ENCODE measurements at places on chromosomes 5 and 9.

DNA sequence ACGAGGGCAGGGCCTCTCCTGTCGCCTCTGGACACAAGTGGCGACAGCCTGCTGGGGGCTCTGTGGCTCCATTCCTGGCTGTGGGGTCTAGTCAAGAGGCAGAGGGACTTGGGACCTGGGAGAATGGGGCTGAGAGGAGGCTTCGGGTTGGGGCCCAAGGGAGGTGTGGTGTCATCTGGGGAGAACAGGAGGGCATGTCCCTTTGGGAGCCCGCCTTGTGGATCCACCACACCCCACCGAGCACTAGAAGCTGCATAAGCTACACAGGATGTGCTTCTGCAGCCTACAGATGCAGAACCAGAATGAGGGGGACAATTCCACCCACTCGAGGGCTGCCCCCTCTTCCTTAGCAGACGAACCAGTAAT, 3.9 kb upstream of the MAN1B1 start:
- no peak for DNase-seq

- no peak for DNase-seq
Measured at GRCh38 chr9:28101509-28101908, 528.2 kb upstream of the C9orf72 start.

DNA sequence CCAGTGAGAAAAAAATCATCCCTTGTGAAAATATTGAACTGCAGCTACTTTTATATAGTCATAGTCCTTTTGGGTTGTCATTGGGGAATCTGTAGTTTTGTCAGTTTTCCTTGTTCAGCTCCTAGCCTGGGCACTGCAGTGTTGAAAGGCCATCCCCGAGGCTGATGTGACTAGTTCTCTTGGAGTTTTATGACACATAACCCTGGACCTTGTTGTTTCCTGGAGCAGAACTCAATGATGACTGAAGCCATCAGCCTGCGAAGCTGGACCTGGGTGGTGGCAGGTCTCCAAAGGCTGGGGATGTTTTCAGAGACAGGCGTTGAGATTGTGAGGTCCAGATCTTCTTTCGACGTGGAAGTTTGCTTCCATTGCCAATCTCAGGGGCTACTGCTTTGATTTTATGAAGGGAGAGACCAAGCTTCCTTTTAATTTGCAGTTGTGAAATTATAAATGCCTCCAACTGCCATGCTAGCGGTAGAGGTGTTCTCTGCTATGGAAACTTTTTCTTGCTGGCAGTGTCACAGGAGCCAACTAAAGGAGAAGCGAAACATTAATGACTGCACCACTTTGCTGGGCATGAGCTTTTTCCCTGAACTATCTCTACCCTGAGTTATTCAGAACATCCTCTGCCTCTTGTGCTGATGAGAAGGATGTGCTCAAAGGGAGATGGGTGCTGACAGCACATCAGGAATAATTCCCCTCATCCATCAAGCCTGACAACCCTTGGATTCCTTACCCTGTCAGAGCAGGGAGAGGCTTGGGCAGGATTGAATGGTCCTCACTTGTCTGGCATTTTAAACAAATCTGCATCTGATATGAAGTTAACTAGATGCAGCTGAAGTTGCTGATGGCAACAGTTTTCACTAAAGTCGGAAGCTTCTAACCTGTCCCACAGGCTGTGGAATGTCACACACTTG, 209.6 kb downstream of the MAST4 start:
- DNase-seq, result no peak

DNA sequence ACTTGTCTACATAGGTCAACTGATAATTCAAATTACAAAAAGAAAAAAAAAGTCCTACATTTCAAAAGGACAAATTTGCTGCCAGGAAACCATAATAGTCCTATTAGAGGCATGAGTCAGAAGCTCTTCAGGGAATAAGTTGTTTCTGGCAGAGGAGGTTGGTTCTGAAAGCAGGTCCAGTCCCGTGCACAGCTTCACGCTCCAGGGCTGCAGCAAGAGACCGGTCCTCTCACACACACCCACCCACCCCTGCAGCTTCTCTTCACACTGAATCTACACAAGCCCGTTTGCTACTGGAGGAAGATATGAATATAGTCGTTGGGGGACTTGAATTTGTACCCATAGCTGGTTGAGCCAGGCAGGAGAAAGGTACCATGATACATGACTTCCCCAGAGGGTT, 36.9 kb upstream of the SLC1A3 start:
- DNase-seq, result no peak
